ENCODE measurements at places on chromosomes 7 and 10.

DNA sequence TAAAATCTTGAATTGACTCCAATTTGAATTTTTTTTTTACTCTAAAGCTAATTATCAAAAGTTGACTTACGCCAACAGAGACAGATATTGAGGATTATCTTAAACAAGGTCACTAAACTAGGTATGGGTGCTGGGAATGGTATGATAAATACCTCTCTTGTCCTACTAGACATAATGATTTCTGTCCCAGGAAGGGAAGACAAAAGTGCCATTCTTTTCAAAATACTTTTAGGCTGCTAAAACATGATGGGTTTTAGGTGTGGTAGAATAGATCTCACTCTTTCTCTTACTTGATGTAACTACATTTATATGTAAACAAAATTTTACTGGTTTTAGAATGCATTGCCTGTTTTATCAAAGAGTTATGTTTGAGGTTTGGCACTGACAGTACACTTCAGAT, 15.1 kb downstream of the TMEM60 start:
- DNase-seq: no peak

- peak; percentile 89 for DNase-seq
Observed at GRCh38 chr7:116953372-116953905, at the start of gene ST7. TSS of gene ST7 (plus strand) at chr7:116953501. CDS start at chr7:116953541, 40 bp downstream.

DNA sequence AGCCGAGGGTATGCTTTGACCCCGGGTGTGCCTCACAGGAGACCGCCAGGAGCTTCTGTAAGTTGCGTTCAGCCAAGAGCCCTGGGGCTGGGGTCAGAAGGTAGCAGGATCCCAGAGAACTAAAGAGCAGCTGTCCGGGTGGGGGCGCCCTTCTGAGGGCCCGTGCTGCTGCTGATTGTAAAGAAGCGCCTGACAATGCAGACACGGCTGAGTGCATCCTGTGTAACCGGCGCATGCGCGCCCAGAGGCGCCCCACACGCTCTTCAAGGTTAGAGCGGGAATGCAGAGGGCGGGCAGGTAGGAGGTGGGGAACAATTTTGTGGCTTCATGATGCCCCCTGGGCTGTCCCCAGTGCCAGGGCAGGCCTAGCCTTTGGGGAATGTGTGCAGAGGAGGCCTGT, 210.2 kb upstream of the CTBP2 start:
- DNase-seq: peak; percentile 42

DNA sequence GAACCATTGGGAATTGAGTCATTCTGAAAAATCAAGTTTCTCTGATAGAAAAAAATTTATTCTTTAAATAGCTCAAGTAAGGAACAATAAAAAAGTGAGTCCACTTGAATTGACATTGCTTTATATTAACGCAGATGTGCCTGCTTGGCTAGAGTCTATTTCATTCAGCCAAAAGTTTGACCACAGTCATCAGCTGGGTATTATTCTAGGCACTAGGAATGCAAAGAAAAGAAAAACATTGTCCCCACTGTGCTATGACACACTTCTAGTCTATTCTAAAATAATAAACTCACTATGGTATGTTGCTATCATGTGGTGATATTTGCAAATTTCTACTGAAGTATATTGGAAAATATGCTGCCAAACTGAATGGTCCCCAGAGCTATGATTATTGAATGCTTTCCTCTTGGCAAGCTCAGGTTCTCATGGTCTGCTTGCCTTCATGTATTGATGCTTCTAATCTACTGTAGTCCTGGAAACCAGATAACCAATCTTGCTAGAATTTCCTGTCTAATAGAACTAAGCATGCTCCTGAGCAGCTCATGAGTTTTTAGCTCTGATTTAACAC, 8.3 kb downstream of the SFRP4 start:
- no peak for DNase-seq

DNA sequence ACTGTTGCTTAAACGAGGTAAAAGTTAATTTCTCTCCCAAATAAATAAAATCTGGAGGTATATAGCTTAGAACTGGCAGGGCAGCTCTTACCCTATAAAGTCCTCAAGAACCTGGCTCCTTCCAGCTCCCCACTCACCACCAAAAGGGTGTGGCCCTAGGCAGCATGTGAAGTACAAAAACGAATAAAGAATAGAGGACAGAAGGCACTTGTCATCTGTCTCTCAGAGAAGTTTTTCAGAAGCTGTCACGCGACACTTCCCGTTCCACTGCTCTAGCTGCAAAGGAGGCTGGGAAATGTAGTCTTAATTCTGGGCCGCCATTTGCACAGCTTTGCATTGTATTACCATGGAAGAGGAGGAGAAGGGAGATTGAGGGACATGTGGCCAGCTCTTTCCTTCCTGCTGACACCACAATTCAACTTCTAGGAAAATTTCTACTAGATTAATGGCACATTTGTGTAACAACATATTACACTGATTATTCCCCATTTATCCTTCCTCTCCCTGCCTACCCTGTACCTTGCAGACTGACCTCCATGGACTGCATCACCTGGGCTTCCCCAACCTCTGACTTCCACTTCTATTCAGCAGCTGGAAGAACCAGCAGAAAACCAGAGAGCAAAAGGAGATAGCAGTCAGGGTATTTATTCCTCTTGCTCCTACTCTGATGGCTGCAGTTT, 62.2 kb downstream of the CCDC71L start:
- DNase-seq: peak; percentile 85

GRCh38 chr7:157192861-157193260, 54.1 kb downstream of the UBE3C start:
- DNase-seq: no peak

DNA sequence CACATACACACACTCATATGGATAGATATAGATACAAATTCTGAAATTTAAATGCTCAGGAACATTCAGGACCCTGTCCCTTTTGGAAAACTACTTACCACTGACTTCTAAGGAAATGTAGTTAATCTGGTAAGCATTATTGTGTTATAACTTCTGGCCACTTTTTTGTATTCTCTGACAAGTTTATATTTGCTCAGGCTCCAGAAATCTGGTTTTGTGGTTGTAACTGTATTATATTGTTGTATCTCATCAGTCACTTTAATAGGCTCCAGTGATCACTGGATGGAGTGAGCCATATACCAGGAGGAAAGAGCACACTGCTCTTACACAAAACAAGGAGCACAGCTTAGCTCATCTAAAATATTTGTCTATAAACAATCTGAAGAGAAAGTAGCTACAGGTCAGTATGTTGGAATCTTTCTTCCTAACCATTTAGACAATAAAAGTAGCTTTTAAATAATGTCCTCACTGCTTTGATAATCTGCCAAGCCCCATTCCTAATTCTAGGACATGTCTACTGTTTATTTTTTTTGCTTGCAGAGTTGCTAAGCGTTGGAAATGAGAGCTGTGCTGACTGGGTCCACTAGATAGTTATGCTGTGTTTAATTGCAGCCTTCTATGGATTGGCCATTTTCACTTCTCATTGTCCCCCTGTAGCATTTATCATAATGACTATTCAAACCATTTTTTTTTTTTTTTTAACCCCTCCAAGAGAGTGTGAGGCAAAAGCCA, 43.8 kb downstream of the SMNDC1 start:
- DNase-seq: no peak

DNA sequence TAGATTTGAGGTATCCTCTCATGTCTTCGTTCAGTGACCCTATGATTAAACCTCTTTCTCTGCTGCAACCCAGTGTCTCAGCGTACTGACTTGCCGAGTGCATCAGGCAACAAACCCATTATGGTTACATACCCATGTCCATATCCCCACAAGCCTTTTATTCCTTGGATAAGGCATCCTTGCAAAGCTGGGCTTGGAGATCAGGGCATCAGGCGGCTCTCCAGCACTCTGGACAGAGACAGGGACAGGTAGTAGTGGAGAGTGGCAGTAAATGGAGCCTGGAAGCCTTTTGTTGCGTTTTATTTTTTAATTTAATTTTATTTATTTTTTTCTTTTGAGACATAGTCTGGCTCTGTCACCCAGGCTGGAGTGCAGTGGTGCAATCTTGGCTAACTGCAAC, 32.0 kb upstream of the NPFFR1 start:
- DNase-seq: no peak

DNA sequence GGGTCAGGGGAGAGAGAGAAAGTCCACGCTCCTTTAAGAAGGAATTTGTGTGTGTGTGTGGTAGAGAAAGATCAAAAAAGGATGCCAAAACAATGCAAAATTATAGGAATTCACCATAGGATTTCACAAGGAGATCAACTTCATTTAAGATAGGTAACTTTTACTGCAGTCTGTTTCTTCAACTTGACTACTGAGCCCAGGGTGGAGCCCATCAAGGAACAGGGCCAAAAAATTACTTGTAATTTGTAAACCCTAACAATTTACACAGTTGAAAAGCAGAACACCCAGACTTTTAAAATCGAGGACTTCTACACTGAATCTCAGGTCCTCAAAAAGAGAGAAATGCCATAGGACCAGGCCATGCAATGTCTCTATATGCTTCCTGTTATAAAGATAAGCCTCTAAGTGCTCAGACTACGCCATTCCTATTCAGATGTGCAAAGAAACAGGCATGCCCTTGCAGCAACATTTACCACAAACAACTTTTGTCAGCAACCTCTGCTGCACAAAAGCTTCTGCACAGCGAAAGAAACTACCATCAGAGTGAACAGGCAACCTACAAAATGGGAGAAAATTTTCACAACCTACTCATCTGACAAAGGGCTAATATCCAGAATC, 10.6 kb upstream of the GIMAP4 start:
- no peak for DNase-seq

GRCh38 chr7:100430493-100431285, 1.1 kb downstream of the MEPCE start:
- no peak for DNase-seq

DNA sequence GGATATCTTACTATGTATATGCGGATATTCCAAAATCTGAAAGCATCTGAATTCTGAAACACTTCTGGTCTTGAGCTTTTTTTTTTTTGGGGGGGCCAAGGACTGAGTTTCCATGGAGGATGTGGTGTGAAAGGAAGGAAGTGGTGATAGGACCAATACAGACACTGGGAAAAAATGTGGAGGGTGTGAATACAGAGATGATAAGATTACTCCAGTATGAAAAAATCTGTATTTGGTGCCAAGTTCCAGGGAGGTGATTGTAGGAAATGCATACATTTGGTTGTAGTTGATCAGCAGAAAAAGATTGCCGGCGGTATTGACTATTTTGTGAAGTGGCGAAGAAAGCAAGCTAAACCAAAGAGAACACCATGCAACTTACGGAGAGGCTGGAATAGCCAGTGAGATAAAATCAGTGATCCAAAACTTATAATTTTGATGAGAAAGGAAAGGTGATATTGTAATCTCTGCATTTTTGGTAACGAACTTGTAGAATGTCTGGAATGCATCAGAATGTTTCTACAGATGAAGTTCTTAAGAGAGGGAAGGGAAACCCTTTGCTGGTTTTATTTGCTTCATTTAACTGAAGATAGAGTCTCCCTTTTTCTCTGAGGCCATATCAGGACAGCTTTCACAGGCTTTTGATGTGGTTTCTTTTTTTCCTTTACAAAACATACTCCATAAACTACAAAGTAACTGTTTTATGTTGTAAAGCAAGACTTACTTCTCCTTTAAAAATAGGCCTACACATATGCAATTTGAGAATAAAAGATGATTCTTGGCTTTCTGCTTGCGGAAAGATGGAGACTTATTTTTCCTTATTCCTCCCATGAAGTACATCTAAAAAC, 6.0 kb downstream of the WDR37 start:
- no peak for DNase-seq

GRCh38 chr10:70331486-70332268, 47.9 kb upstream of the NPFFR1 start:
- DNase-seq: no peak

DNA sequence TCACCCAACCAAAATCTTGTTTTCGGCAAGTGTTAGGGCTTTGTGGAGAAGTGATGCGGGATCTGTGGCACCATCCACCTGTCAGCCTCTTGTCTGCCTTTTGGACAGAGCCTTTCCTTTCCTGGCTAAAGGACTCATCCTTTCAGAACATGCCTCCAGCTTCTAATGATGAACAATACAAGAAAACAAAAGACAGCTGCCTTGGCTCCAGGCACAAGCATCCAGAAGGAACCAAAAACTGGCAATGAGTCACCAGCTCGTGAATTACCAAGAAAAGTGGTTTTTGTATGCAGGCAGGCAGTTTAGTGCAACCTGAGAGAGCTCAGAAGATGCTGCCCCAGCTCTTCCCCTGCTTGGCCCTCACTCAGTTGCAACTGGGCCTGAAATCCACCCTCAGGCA, 84.6 kb upstream of the NAMPT start:
- DNase-seq: no peak

GRCh38 chr7:135385209-135385608, 124.7 kb downstream of the CNOT4 start:
- DNase-seq: no peak

DNA sequence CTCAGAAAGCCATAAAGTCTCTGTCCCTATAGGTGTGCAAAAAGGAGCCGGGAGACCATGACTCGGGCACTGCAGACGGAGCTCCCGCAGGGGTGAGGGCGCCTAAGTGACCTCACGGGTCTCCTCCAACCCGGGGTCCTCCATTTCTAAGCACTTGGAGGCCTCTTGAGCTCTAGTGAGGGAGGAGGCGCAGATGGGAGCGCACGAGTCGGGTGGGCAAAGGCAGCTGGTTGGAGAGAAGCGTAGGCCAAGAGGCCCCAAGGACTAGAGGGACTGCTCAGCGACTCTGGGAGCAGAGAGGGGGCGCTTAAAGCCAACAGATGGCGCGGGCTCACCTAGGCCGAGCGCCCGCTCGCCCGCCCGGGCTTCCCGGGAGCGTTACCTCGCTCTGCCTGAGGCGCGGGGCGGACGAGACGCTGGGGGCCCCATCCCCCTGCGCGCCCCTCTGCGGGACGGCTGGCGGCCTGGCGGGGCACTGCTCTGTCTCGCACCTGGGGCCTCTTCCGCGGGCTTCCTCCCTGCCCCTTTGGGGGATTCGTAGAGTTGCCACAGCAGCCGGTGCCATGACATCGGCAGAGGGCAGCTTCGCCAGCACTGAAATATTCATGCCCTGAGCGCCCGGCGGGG, 523 bp upstream of the CDH23 start:
- DNase-seq: peak; percentile 57

GRCh38 chr7:98879198-98879978, 1.1 kb downstream of the TRRAP start:
- DNase-seq: peak; percentile 27

- DNase-seq: no peak
Observed at GRCh38 chr10:79593377-79593776, 17.4 kb upstream of the SFTPA1 start.

DNA sequence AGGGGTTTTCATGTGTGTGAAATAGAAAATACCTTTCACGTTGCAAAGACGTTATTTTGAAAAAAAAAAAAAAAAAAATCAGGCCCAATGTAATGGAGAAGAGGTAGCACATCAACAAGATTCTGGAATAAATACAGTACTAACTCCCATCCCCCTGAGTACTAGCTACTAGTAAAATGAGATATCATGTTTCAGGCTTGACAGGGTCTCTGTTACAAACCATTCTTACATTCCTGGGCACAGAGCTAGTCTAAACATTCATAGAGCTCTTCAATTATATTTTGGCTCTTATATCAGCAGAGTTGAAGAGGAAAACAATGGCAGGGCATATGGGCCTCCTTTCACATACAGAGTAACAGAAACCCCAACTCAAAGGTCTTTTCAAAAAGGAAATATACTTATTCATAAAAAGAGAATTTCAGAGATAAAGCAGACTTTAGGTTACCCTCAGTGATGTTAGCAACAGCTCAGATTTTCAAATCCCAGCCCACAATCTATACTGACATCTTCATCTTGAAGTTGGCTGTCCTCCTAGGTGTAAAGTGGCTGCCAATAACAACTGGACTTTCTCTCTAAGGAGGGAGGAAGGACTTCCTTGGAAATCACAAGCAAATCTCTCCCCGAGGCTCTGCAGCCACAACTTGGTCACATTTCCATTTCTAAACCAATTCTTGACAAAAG, 18.6 kb downstream of the C7orf33 start:
- peak; percentile 15 for DNase-seq

- DNase-seq: no peak
Observed at GRCh38 chr10:119511828-119512515, 30.5 kb downstream of the RGS10 start.

GRCh38 chr10:50503661-50504320, 120.0 kb downstream of the SGMS1 start:
- DNase-seq: no peak

Measured in NCI-H526 (cell line).